Lung (tissue), 17 donors: ENCODE measurements at places on chromosomes 4 and X. TPM values are rescaled to one million over a fixed set of nuclear protein-coding genes. Genes with fewer than 3 reads are reported as not detected.

Gene BTK
- polyA plus RNA-seq, result 17.9 TPM

Gene MAGEB10
- not detected for polyA plus RNA-seq

Gene SPCS3
- polyA plus RNA-seq, result 67.5 TPM

Gene MTTP
- 0.04 TPM for polyA plus RNA-seq

Gene ELMOD2
- 7.5 TPM for polyA plus RNA-seq

Gene AFP
- polyA plus RNA-seq, result not detected

Gene STBD1
- 8.9 TPM for polyA plus RNA-seq

Gene DUSP9
- polyA plus RNA-seq, result 0.10 TPM

Gene ENPEP
- 1.0 TPM for polyA plus RNA-seq

Gene TRIM2
- polyA plus RNA-seq, result 9.1 TPM

Gene KLHL13
- polyA plus RNA-seq, result 1.2 TPM
